ENCODE measurements at places on chromosomes 2 and 18.

DNA sequence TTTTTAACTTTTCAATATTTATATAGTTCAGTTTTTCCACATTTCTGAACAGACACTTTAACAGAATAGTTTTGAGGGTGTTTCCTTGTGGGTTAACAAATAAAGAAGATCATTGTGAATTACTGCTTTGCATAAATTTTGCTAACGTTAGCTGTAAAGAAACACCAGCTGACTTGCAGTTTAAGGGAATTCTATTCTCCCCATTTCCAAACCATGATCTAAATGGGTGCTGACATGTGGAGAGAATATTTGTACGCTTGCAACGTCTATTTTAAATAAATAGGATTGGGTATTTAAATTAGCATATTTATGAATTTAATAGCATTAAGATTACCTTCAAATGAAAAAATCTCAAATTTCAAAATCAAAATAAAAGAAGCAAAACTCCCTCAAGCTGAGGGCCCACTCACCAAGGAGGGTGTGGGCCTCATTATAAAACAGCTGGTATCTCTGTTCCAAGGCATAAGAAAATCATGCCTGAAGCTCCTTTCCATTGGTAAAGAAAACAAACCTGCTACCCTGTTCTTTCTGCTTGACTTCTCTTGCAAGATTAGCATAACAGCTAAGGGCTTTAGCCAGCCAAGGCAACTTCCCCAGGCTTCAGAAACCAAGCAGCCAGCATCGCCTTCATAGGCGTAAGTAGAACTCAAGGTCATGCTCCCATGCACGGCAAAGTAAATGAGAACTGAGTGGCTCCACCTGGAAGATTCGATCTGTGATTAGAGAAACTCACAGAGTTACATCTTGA is 3.2 kb downstream of the MRO start:
- no peak for DNase-seq

- DNase-seq, result no peak
Measured at GRCh38 chr2:17076533-17076932, 410.9 kb upstream of the CYRIA start.

DNA sequence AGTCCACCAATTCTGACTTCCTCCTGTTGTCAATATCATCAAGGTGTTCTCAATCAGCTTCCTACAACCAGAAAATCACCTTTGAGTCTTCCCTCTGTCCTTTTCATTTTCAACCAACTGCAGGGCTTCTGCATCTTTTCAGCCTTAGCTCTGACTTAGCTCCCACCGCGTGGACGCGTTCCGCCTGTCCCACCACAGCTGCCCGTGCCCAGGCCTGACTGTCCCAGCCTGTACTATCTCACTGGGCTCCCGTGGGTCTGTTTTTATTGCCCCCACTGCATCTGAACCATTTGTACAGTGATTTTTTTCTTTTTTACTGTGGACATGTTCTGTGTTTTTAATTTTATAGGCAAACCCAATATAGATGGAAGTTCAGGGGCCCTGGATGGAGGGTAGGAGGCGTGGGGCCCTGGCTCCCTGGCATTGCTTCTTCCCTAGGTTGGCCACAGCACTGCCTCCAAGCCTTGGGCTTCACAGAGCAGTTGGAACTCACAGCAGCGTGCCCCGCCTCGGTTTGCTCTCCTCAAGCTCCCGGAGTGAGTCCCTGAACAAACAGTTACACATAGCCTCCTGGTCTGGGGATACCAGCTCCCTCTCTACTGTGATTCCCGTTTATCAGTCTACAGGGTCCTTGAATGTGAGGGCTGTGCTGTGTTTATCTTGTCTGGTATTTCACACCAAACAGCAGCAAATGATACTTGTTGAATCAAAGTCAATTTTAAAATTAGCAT is 280.6 kb upstream of the PXDN start:
- no peak for DNase-seq

DNA sequence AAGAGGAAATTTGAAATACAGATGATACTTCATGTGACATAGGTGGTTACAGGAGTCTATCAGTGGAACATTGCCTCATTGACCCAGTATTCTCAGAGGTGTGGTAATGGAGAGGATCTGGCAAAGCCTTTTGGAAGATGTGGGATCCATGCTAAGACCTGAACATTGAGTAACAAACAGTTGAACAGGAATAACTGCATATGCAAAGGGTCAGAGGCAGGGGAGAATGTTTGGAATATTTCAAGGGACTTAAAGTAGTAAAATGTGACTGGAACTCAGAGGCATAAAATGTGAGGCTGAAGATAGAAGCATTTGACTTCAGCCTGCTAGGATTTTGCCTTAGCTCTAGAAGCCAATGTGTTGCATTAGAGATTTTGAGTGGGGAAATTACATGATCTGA is 300.2 kb upstream of the ETAA1 start:
- DNase-seq, result no peak
